Right lobe of liver (tissue), 6 donors: ENCODE measurements at places on chromosomes 7 and 10. TPM values are rescaled to one million over a fixed set of nuclear protein-coding genes. Genes with fewer than 3 reads are reported as not detected.

GRCh38 chr10:9018195-9019173 lies 964.0 kb downstream of the GATA3 start:
- no peaks in the 10 kb centered on the region for H3K36me3 ChIP-seq
- peaks cover 5% of the 10 kb centered on the region for H3K27me3 ChIP-seq
- no peaks in the 10 kb centered on the region for H3K4me1 ChIP-seq
- no peak overlapping the region for H3K4me3 ChIP-seq

DNA sequence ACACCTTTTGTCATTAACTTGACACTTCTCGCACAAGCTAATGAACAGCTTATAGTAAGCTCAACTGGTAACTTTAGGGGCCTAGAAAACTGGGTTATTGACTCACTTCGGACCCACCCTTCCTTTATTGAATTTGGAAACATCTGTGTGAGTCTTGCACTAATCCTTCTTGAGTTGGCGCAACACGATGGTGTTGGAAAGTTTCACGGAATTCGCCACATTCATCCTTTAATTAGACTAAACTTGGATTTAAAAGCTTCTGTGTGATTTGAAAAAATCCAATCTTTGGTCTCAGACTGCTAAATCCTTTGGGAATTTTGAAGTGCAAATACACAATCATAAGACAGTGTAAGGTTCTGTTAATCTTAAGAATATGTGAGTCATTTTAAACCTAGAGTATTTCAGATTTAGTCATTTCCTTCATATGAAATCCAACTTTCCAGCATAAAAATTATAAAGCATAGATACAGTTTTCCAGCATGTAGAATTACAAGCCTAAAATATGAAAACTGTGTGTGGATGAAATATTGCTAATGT lies 15.1 kb downstream of the FZD8 start:
- no peak overlapping the region for H3K27ac ChIP-seq
- H3K4me3 ChIP-seq: no peak overlapping the region

The GPR141 gene
- not detected for total RNA-seq

GRCh38 chr7:15602236-15602635 lies 40.4 kb upstream of the AGMO start:
- no peak overlapping the region for H3K27ac ChIP-seq
- H3K27me3 ChIP-seq: no peaks in the 10 kb centered on the region
- H3K4me3 ChIP-seq: no peak overlapping the region
- H3K36me3 ChIP-seq: no peaks in the 10 kb centered on the region
- H3K4me1 ChIP-seq: no peaks in the 10 kb centered on the region

The UNCX gene
- total RNA-seq: not detected

DNA sequence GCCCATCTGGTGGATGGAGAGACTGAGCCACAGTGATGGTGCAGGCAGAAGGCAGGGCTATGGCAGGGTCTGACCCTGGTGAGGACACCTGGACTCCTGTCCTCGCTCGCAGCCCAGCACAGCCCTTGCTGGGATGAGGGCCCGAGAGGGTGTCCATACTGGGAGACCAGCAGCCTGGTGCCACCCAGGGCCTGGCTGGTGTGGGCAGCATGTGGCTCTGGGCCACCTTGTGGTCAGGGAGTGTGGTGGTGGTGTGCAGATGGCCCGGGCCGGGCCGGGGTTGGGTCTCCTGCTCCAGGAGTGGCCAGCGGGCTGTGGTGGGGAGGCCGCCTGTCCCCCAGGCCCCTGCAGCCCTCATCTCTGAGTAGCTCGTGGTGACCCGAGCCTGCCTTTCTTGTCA lies 14.9 kb downstream of the ADCY1 start:
- no peaks in the 10 kb centered on the region for H3K27me3 ChIP-seq
- DNase-seq: no peak
- H3K4me3 ChIP-seq: no peak overlapping the region
- H3K4me1 ChIP-seq: no peaks in the 10 kb centered on the region
- H3K27ac ChIP-seq: no peak overlapping the region
- H3K36me3 ChIP-seq: no peaks in the 10 kb centered on the region

DNA sequence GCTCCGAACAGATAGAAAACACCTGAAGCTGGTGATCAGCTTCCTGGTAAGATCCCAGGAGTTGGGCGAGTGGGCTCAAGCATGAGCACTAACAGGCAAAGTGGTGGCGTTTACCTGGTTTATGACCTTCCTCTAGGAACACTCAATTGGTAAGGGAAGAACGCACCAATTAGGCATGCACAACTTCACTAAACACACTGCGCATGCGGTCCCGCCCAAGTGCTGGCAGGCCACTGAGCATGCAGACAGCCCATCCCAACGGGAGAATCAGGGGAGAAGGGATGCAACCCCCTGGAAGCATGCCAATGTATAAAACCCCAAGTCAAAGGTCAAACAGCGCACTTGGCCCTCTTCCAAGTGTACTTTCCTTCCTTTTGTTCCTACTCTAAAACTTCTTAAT lies 70.4 kb downstream of the LYZL2 start:
- peaks cover 9% of the 10 kb centered on the region for H3K4me1 ChIP-seq
- no peak for DNase-seq
- no peak overlapping the region for H3K4me3 ChIP-seq
- H3K36me3 ChIP-seq: no peaks in the 10 kb centered on the region
- no peaks in the 10 kb centered on the region for H3K27me3 ChIP-seq
- H3K27ac ChIP-seq: no peak overlapping the region

DNA sequence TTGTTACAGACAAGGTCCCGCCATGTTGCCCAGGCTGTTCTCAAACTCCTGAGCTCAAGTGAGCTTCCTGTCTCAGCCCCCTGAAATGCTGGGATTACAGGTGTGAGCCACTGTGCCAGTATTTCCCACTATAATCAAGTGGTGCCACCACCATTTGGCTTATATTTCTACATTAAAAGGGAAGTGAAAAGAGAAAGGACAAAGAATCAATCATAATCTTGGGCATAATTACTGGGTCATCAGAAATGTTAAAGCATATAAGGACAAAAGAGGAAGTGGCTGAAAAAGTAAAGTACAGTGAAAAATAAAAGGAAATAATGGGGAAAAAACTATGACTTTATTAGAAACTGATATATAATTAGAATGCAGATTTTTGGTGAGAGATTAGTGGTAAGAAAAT lies 25.7 kb upstream of the ENTPD1 start:
- no peak for DNase-seq
- no peaks in the 10 kb centered on the region for H3K27me3 ChIP-seq
- H3K36me3 ChIP-seq: no peaks in the 10 kb centered on the region
- no peak overlapping the region for H3K4me3 ChIP-seq
- no peaks in the 10 kb centered on the region for H3K4me1 ChIP-seq

GRCh38 chr10:31820778-31821369 lies 107.8 kb downstream of the ARHGAP12 start:
- no peaks in the 10 kb centered on the region for H3K4me1 ChIP-seq
- no peaks in the 10 kb centered on the region for H3K27me3 ChIP-seq
- no peak overlapping the region for H3K27ac ChIP-seq
- no peaks in the 10 kb centered on the region for H3K36me3 ChIP-seq

The KLF14 gene
- not detected for total RNA-seq

GRCh38 chr7:117480978-117481377 lies 1.2 kb downstream of the CFTR start:
- H3K27me3 ChIP-seq: peaks cover 5% of the 10 kb centered on the region
- H3K4me3 ChIP-seq: no peak overlapping the region
- H3K4me1 ChIP-seq: peaks cover 3% of the 10 kb centered on the region
- H3K36me3 ChIP-seq: no peaks in the 10 kb centered on the region

The MYL10 gene
- not detected for total RNA-seq

DNA sequence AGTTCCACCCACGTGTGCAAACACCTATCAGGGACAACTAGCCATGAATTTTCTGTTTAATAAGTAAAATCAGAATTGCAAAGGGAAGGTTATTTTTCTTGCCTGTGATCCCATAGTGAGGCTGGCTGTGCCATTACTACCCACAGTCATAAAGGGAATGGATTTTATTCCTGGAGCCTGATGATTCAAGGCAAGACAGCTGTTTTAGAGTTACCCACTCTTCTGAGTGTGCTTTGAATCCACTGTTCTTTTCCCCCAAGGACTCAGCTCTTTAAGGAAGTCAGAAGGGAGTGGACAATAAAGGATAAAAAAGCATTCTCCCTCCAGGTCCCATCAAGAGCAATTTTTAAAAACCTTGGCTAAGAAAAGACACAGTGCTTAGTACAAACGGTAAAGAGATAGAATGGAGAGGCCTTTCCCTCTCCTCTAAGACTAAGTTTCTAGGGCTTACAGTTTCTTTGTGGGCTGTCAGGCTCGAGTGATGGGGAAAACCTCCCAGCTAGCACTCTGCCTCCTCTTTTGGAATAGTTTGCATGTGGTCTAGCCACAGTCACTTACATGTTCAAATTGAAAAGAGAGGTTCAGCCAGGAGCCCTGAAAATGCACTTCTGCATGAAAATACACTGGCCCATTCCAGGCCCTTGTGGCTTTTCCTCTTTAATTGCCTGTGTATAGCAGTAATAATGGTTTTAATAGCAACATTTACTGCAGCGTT lies 5.1 kb upstream of the LRRC4 start:
- H3K4me1 ChIP-seq: no peaks in the 10 kb centered on the region
- DNase-seq: no peak
- no peaks in the 10 kb centered on the region for H3K27me3 ChIP-seq
- H3K36me3 ChIP-seq: no peaks in the 10 kb centered on the region

DNA sequence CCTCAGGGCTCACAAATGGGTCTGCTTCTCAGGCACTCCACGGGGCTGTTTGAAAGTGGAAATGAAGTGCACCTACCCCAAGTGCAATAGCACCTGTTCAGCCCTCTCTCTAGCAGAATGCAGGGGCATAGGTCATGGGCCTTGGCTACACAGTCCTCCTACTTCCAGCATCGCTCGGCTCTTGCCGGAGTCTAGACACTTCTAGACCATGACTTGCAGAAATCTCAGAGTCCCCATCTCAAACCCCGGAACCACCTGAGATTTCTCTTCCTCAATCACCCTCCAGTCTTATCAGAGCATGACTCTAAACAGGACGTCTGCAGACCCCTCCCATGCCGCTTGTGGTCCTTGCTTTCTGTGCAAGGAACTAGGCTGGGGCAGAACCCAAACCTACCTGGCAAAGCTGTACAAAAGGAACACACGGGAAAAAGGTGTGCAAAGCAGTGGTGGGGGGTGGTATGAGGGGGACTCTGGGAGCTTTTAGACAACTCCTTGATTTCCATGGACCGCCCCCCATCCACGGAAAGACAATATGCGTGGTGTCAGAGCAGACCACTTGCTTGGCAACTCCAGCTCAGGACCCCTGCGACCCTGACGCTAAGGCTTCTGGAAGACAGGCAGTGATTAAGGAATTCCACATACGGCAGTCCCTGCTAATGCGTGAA lies 13.8 kb downstream of the TMEM273 start:
- H3K27me3 ChIP-seq: no peaks in the 10 kb centered on the region
- H3K27ac ChIP-seq: no peak overlapping the region
- no peak overlapping the region for H3K4me3 ChIP-seq
- no peaks in the 10 kb centered on the region for H3K36me3 ChIP-seq
- no peaks in the 10 kb centered on the region for H3K4me1 ChIP-seq

DNA sequence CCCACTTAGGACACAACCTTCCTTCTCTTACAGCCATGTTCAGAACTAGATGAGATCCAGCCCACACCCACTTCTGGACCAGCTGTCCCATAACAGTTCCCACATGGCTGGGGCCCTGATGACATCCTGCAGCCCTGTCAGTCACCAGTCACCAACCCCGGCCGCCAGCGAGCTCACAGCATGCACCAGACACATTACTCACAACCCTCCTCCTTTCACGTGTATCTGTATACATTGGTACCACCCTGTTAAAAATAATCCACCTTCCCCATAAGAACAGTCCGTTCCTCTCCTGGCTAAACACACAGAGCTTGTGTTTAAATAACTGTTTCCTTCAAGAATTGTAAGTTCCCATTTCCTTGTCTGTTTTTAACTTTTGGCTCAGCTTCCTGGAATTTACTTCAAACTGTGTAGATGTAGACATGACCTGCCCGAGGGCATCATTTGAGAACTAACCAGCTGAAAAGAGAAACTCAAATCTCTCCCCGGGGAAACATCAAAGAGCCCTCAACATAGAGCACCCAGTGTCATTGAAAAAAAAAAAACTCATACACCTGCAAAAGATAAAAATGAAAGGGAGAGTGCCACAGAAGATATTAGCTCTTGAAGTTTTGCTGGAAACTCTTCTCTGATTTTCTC lies 26.0 kb upstream of the PRLHR start:
- DNase-seq: no peak
- H3K4me1 ChIP-seq: no peaks in the 10 kb centered on the region
- no peaks in the 10 kb centered on the region for H3K27me3 ChIP-seq
- H3K36me3 ChIP-seq: no peaks in the 10 kb centered on the region
- H3K4me3 ChIP-seq: no peak overlapping the region

The CALCR gene
- not detected for total RNA-seq

GRCh38 chr7:28180364-28181147 lies at the start of gene JAZF1:
JAZF1 (minus strand) TSS chr7:28180795.
- H3K4me1 ChIP-seq: no peaks in the 10 kb centered on the region
- peak; percentile 69 for DNase-seq
- peak within 1 kb of the TSS; percentile 51 for H3K4me3 ChIP-seq
- H3K36me3 ChIP-seq: no peaks in the 10 kb centered on the region
- no peaks in the 10 kb centered on the region for H3K27me3 ChIP-seq

- DNase-seq: no peak
- no peak overlapping the region for H3K4me3 ChIP-seq
- no peaks in the 10 kb centered on the region for H3K27me3 ChIP-seq
- H3K36me3 ChIP-seq: no peaks in the 10 kb centered on the region
- no peak overlapping the region for H3K27ac ChIP-seq
Measured at GRCh38 chr7:79786187-79786586, 332.7 kb upstream of the MAGI2 start.

DNA sequence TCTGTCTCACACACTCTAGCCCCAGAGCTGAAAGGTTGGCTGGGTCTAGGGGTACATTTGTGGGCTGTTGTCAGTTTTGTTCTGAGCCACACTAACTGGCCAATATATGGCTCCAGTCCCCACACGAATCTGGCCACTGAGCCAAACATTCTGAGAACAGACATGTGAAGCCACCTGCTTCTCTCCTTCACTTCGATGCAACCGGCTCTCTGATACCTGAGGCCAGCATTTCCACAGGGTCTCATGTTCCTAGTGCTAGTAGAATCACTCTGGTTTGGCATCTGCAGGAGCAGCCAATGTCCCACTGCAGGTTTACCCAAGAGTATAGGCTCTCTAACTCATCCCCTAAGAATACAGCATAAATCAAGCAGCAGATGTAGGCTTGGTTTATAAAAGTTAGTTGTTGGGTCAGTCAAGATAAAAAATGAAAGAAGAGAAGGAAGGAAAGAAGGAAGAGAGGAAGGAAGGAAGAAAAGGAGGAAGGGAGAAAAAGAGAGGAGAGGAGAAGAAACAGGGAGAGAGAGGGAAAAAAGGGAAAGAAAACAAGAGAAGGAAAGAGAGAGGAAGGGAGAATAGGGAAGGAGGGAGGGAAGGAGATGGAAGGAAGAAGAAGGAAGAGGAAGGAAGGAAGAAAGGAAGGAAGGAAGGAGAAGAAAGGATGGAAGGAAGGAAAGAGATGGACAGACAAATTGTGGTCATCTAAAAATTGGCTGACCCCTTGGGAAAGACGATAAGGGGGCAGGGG lies 75.1 kb downstream of the STRA8 start:
- no peaks in the 10 kb centered on the region for H3K4me1 ChIP-seq
- H3K4me3 ChIP-seq: no peak overlapping the region
- H3K36me3 ChIP-seq: no peaks in the 10 kb centered on the region

The NUTM2E gene
- total RNA-seq: not detected
